Hematopoietic multipotent progenitor cell (in vitro differentiated cells): ENCODE measurements at places on chromosomes 5 and 9. TPM values are rescaled to one million over a fixed set of nuclear protein-coding genes. Genes with fewer than 3 reads are reported as not detected.

RBM22 gene
- 51.4 TPM for total RNA-seq

- no peak for DNase-seq
These were observed 29.1 kb downstream of the TSPAN17 start for GRCh38 chr5:176676361-176676824.

GRCh38 chr5:43833961-43834360 lies 231.0 kb downstream of the NNT start:
- DNase-seq = no peak

MAT2B gene
- 42.8 TPM for total RNA-seq

ZNF462 gene
- total RNA-seq = 6.5 TPM

SUB1 gene
- total RNA-seq = 36.6 TPM

DNA sequence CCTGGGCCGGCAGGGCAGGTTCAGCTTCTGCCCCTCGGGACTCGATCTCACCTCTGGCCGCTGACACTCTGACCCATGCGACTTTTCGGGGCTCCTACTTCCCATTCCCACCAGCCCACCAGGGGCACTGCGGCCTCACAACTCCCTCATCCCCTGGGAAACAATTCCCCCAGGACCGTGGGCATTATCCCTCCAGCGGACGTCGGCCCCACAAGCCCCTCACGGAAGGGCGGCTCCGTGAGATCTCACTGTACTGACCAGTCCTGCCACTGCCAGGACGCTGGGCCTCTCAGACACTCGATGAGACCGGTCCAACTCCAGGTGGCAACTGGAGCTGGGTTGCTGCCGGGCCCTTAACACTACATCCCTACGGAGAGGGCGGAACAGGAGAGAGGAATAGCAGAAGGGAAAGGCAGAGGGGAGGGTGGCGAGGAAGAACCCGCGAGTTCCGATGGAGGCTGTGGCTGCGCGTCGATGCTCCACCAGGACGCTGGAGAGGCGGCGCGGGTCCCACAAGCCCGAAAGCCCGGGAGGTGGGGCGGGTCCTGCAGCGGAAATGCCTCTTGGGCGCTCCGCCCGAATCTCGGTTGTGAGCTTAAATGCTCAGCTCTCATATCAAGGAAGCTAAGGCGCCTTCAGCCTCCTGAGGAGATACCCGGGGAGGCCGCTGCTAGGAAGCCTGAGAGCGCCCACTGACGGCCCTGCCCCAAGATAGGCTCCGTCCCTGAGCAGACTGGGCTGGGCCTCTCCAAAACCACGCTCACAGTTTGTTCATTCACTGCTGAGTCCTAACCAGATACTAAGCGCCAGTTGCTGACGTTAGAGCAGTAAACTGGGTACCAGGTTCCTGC lies 36.3 kb downstream of the VCP start:
- peak; percentile 50 for DNase-seq

DNA sequence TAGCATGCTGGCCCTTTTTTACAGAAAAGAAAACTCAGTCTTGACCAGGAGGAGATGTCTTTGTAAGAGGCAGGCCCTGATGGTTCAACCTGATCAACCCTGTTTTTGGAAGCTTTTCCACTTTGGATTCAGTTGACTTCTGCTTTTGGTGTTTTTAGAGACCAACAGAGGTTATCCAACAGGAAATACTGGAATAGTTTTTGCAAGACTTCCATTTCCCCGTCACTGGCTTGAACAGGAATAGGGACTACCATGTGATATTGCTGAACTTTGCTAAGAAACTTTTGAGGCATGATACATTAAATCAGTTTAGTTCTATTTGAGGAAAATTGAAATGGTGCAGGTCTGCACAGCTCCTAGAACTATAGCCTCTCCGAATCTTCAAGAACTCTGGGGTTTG lies 17.1 kb upstream of the DAB2 start:
- no peak for DNase-seq

DNA sequence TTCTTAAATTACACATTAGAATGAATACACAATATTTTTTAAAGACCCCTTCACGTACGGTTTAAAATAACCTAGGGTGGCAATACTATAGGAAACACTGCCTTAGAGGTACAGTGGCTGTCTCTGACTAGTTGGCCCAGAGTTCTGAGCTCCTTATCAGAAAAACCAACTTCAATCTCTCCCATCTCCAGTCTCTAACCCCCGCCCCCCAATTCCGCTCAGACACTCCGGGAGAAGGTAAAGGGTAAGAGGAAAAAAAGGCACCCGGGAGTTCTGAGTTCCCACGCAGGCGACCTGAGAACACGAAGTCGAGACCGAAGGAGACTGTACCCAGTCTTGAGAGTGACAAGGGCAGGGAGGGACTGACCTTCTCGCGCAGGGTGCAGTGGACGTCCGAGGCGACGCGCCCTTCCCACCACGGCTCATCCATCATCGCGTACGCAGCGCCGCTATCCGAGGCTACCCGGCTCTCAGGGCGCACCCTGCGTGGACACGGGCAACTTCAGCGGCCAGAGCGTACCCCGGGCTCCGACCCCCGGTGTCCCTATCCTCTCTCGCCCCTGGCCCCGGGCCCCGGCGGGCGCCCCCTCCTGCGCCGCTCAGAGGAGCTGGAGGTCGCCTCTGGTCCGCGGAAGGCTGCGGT lies 752 bp downstream of the CCNJL start:
- no peak for DNase-seq

KIF27 gene
- 2.7 TPM for total RNA-seq

GRCh38 chr5:91493086-91493485 lies 110.0 kb upstream of the ARRDC3 start:
- DNase-seq = no peak

- no peak for DNase-seq
These were observed 98.6 kb downstream of the TMEM215 start for GRCh38 chr9:32881948-32882347.

DNA sequence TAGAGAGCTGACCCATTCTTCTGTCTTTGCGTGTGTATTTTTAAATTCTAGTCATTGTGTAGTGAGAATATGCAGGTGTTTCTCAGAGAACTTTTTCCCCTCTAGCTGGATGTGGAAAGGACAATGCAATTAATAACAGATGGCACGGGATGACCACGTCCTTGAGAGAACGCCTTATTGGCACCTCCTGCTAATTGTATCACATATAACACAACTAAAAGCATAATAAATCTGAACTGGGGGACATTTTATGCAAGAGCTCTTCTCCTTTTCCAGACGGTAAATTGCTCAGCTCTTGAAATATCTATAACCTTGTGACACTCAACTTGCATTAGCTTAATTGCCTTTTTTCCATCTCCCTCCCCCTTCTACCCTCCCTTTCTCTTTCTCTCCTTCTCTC lies 62.9 kb upstream of the IZUMO3 start:
- no peak for DNase-seq
